Activated effector memory CD4-positive, alpha-beta T cell treated with anti-CD3 and anti-CD28 coated beads, Interleukin-2, amount 50 U/mL, for 16 hours (primary cell): ENCODE measurements at places on chromosomes 1 and 21.

DNA sequence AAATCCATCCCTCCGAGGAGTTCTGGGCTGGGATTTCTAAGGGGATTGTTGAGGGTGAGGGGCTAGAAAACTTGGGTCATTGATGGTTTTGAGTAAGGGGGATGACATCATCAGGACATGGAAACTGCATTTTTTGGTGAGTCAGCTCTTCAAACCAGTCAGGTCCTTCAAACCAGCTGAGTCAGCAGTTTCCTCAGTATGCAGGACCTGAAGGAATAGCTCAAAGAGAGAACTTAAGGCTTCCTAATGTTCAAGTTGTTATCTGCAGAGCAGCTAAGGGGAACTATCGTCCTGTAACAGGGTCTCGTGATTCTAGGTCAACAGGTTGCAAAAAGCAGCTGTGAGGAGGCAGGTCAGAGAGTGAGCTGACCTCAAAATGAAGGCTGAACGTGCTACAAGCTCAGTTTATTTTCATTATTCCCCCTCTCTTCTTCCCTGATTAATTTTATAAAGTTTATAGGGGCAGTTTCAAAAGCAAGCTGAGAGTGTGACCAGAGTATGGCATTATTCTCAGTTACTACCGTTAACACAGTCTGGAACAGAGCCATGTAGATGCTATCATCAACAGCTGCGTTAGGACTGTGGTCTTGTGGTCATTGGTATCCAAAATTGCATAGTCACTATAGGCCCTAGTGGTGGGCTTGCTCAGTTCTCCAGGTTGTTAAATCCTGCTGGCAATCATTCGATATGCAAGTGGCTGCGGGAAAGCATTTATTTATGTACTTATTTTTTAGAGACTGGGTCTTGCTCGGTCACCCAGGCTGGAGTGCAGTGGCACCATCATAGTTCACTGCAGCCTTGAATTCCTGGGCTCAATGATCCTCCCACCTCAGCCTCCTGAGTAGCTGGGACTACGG, 10.7 kb upstream of the SDC3 start:
- DNase-seq, result no peak

DNA sequence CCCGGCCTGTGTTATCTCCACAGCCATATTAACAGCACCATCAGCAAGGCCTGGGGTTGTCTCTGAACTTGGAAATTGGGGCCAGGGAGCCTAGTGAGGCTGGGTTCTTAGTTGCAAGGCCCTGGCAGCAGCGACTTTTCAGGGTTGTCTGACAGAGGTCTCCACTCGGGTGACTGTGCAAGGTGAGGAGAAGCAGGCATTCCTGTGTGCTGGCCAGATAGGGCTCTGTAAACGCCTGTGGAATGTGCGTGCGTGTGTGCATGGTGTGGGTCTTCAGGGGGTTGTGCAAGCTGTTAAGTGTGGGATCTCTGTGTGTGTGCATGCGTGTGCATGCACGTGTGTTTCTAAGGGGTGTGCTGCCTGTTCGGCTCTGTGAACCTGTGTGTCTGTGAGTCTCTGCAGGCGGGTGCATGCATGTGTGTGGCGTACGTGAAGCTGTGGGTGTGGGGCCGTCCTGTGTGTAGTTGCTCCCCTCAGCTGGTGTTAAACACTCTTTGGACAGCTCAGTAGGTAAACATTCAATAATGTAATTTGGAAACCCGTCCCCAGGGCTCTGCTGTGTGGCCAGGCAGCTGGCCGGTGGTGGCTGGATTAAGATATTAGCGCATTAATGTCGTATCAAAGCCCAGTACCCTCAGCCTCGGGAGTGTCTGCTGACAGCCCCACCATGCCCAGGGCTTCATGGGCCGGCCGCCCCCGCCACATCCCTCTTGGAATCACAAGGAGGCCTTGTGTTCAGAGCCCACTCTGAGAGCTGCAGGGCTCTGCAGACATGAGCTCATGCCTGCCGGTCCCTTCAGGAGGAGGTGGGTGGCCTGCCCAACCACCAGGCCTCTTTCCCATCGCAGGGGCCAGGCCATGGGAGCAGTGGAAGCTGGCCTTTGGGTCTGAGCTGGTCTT, 189.9 kb downstream of the FOXD2 start:
- no peak for DNase-seq

DNA sequence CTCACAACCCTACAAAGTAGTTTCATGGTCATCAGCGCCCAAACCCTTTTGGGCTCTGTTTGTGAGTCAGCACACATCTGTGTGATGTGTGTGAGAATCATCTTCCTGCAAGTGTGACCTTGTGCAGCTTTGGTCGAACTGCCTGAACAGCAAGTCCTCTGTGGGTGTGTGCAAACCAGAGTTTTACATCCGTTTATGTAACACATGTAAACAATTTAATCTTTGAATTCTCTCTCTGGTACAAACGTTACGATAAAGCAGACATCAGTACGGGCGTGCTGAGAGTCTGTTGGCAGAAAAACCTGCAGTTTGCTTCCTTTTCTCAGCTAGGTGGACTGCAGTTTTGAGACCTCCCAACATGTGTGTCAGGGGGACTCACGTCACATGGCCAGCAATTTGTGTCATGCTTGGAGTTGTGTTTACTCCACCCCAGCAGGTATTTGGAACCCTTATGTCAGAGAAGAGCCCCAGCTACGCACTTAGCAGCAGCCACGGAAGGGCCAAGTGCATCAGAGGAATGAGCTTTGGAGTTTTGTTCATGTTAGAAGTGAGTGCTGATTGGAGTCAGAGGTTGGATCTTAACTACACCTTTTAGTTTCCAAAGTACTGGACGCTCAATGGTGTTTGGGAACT, 230.8 kb downstream of the PAPPA2 start:
- DNase-seq, result no peak

DNA sequence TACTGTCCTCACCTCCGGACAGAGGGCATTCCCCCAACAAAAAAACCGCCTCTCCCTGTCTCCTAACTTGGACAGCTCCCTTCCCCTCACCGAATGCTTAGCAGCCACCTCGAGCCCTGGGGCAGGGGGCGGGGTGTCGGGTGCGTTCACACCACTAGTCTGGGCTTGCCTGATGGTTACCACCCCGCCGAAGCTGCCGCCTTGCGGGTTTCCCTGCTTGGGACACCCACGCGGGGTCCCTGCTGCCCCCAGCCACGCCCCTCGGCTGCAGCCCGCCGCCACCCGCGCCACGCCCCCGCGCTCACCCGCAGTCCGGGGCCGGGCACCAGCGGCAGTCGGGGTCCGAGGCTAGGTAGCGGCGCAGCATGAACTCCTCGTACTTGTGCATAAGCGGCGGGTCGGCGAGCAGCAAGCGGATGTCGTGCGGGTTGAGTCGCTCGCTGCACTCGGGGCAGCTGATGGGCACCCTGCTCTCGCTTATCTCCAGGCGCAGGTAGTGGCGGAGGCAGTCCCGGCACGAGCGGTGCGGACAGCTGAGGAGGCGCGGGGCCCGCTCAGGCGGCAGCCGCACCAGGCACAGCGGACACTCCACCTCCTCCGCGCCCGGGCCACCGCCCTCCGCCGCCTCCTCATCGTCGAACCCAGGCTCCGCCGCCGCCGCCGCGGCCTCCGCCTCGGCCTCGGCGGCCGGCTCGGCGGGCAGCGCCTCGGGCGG, 706 bp downstream of the RNF19B start:
- peak; percentile 87 for DNase-seq

DNA sequence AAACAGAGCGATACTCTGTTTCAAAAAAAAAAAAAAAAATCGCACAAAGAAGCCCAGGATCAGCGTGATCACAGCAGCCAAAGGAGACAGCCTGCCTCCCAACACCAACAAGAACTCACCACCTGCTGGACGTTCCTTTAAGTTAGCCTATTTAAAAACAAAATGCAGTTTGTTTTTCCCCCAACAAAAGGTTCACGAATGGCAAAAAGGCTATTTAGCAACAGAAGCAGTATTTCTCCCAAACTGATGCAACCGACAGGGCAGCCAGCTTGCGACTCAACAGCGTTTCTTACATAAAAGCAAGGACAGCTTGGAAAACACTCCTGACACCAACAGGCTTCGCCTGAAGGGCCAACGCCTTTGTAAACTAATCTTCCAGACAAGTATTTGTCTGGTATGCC, 6.8 kb downstream of the SSU72 start:
- DNase-seq, result no peak

- DNase-seq, result no peak
These were observed 350.8 kb downstream of the DSCAM start for GRCh38 chr21:40496116-40496515.

DNA sequence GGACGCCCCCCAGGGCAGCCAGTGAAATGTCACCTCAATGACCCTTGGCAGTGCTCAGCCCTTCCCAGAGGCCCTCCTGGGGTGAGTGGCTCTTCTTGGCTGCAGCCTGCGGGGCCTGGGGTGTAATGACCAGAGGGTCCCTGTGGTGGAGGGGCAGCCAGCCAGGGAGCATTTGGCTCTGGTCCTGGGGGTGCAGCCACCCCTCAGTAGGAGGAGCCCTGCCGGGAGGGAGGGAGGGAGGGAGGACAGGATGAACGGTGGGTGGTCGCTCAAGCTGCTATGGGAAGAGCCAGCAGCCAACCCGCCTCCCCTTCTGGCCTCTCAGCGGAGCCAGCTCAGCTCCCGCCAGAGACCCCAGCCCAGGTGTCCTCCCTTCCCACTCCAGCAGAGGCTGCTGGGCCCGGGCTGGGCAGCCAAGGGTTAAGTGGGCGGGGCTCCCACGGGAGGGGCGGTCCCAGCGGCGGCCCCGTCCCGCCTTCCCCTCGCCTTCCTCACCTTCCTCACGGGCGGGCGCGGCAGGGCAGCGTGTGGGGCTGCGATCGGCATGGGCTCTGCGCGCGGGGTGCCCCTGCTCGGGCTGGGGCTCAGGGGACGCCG, 9.0 kb upstream of the PLCH2 start:
- peak; percentile 76 for DNase-seq

- no peak for DNase-seq
These were observed 138.5 kb downstream of the ZZZ3 start for GRCh38 chr1:77543822-77544448.

DNA sequence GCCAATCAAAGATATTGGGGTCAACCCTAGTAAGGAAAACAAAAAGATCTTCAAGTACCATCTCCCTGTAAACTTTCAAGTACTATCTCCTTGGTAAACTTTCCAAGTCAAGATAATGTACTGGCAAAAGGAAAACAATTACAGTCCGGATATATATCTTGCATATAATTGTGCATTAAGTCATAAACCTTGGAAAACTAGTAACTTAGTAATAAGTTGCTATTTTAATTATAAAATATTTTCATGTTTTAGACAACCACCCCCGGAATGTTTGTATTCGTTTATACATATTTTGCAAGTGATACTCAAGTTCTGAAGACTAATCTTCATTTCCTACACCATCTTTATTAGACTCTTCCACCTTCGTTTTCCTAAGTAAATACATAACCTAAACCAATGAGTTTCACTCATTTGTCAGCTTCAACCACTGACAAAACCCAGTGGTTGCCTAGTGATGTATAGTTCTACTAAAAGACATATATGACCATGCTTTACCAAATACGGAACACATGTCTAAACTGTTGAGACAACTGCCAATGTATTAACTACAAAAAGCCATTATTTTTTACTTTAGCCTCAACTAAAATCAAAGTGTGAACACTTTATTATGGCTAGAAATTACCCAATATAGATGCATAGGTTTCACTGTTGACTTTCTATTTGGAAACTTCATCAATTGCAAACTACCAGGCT, 1.7 kb downstream of the AKT3 start:
- no peak for DNase-seq

- no peak for DNase-seq
These were observed 12.6 kb downstream of the NTPCR start for GRCh38 chr1:232962761-232963745.

- DNase-seq, result no peak
These were observed 25.2 kb downstream of the PROK1 start for GRCh38 chr1:110476028-110476765.

DNA sequence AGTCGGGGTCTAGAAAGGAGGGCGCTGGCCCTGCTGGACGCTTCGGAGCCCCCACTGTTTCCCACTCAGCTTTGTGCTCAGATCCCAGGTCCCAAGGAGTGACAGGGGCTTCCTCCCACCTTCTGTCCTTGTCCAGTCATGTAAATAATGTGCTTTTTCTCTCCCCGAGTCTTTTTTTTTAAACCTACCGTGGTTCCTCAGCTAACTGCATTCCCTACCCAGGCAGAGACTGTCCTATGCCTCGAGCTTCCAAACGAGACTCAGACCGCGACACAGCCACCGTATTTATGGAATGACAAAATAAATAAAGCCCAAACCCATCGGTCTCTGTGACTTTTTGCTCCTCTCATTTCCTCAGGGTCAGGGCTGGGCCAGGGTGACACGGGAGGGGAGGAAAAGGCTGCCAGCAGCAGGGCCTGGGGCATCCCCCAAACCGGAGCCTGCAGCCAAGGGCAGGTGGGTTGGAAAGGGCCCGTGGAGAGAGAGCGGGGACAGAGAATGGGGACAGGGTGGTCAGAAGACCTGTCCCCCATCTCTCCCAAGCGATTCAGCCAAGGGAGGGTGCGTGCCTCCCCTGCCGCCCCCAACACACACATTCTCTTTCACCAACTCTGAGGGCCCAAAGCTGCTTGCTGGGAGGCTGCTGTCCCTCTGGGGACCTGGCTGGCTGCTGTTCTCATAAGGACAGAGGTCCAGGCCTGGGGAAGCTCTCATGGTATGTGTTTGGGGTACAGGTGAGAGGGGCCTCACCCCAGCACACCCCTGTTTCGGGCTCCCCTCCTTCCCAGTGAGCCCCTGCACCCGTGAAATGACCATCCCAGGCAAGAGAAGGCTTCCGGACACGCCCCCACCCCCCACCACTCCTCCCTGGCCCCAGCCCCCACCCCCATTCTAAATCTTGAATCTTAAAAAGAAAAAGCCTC, 55.4 kb downstream of the KCNAB2 start:
- DNase-seq, result no peak

- no peak for DNase-seq
These were observed 5.0 kb downstream of the IGSF21 start for GRCh38 chr1:18112611-18113010.

DNA sequence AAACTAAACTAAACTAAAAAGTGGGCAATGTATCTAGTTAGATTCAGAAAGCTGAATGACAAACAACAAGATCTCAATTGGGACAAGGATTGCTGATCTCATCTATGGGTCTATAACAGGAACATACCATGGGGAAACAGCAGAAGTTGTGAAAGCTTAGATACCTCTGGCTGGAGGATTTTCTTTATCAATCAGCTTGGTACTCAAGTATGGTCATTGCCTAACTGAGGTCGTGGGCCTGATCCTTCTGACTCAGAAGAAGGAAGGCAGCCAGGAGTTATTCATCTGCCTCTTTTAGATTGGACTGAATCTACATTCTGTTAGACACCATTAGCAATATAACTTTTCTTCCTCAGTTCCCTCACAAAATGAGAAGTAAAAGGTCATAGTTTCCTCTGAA, 39.7 kb downstream of the DNTTIP2 start:
- no peak for DNase-seq

- DNase-seq, result peak; percentile 58
These were observed 2.3 kb upstream of the RIPK4 start for GRCh38 chr21:41769111-41769510.

DNA sequence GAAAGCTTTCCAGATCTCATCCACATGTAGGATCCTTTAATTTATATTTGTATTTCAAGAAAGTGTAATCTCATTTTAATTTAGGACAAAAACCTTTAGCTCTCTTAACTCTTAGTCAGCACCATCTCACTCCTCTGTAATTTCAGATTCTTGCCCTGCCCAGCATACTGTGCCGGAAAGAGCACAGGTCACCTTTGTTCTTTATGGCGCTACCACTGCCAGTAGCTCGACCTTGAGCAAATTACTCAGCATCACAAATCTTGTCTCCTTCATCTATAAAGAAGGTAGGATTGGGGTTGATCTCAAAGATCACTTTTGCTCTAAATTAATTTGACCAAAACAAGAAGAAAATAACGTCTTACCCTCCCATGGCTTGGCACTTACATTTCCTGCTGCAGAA, 56.1 kb upstream of the ZC3H11B start:
- DNase-seq, result no peak

- no peak for DNase-seq
These were observed 463.9 kb upstream of the CXADR start for GRCh38 chr21:17048974-17049373.
